ENCODE measurements at places on chromosomes 5 and 9.

DNA sequence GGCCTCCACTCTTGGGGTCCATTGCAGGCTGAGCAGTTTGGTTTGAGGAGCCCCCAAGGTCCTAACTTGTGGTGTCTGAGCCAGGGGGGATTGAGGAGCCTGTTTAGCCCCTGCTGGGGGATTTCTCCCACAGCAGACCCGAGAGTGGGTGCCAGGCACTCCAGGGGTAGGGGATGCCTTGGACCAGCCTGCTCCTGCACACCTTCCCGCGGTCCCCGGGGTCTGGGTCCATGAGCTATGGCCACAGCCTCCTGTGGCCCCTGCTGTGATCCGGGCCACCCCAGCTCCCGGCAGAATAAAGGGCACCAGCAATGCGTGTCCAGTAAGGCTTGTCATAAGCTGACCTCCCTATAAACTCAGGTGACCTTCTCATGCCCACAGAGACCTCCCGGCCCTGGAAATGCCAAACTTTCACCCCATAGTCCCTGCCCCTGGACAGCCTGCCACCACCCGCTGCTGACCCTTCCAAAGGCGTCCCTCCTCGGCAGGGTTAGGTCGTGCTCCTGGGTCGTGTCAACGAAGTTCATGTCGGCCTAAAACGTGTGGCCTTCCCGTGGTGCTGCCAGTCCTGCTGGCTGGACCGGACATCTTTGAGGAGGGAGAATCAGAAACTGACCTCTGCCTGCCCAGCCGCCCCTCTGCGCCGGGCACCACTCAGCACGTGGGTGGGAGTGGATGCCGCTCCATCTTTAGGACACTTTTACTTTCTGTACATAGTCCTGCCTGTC lies 137.6 kb downstream of the MRPL36 start:
- DNase-seq: no peak

GRCh38 chr5:92963800-92964199 lies 617.2 kb downstream of the NR2F1-AS1 start:
- no peak for DNase-seq

DNA sequence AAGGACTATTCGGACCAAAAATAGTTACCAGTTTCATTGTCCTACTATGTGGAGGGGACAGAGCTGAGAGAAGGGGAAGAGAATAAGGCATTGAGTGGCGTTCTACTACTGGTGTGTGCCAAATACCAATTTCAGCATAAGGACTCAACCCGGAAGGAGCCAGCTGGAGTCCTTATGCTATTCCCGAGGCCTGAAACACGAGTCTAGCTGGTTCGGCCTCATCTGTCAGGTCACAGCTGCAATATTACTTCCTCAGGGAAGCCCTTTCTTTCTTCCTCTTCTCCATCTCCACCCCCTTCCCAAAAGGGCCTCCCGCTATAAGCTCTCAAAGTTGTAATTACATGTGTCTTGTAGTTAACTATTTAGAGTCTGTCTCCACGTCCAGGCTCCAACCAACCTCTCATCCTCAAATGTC lies 20.5 kb upstream of the FER start:
- DNase-seq: no peak

DNA sequence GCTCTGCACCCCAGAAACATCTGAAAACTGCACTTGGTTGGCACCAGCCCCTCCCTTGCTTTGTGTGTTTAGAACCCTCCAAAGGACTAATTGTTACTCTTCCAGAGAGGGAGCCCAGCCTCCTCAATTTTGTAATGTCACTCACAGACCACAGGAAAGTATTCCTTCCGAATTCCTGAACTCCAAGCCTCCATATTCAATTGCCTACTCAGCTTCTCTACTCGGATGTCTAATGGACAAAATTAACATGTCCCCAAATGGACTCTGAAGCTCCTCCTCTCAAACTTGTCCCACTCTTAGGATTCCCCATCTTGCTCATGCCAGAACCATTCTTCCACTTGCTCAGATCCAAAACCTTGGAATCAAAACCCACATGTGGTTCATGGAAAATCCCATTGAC lies 3.9 kb upstream of the TMEM171 start:
- no peak for DNase-seq

GRCh38 chr9:12882430-12882829 lies 107.6 kb downstream of the LURAP1L start:
- no peak for DNase-seq

DNA sequence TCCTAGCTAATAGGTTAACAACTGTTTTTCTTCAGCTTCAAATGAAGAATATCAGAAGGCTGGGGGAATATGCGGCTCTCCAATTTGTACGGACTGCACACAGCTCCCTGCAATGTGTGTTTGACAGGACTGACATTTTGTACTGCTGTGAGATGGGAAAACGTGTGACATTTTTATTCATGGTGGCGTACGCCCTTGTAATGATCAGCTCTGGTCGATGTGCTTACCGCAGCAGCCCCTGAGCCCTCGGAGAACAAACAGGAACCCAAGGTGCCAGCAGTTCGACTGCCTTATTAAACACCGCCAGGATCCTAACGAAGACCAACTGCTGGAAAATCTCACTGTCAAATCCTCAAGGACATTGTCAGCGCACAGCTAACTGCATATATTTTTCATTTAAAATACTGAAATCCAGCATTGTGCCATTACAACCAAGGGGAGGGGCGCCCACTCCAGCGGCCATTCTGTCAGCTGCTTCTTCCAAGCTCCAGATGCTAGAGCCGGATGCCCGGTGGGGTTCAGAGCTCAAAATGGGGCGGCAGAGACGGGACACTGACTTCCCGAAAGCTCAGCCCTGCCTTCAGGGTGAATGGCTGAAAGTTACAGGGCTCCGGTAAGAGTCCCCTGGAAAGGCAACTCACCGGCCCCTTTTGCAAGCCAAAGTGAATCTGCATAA lies 66.8 kb downstream of the CRB2 start:
- DNase-seq: no peak

DNA sequence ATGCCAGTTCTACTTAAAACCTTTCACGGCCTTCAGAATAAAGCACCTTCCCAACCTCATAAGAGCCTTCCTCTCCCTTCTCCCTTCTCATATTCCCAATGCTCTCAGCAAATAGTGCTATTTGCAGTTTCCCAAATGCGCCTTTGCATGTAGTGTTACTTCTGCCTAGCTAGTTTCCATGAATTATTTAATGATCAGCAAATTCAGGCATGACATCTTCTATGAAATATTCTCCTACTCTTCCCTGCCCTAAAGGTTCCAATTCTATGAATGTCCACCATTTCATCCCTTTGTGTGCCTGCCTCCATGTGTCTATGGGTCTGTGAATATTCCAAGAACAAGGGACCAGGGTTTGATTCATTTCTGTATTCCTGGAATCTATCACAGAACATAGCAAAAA lies 98.8 kb upstream of the NR5A1 start:
- no peak for DNase-seq

DNA sequence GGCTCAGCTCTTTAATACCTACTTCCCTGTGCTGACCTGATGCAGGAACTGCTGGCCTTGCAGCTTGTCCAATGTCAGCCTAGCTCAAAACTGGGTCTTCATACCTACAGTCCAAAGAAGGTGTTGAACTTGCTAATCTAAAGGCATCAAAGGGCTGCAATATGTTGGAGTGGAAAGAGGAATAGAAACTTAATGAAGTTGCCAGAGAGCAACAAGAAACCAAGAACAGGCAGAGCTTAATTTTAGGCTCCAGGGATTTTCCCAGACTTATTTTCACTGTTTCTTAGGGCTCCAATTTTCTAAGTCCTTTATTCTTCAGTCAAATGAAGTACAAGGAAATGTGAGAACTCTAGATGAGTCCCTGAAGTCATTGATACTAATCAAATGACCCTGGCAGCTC lies 17.6 kb upstream of the ERCC6L2 start:
- no peak for DNase-seq

DNA sequence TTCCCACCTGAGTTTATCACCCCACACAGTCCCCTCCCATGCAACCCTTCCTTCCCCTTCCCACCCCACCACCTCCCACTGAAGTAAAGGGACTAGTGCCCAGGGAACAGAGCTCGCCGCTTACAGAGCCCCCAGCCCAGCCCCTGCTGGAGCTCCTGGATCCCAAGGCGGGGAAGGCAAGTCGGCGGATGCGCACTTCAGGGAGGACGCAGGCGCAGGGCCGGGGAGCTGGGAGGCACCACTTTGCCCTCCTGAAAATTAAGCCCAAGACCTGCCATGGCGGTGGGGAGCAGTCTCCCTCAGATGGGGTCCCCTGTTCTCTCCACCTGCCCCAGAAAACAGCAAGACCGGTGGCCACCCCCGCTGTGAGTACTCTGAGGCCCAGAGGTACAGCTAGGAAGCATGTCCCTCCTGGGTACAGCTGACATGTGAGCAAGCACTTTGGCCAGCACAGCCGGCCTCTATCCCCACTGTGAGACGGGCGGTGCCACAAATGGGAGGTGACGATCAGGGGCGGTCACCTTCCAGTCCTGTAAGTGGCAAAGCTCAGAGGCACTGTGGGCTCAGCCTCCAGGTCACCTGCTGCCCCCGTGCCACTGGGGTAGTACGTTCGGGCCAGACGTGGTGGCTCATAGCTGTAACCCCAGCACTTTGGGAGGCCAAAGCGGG lies 45.9 kb downstream of the COL23A1 start:
- DNase-seq: no peak

DNA sequence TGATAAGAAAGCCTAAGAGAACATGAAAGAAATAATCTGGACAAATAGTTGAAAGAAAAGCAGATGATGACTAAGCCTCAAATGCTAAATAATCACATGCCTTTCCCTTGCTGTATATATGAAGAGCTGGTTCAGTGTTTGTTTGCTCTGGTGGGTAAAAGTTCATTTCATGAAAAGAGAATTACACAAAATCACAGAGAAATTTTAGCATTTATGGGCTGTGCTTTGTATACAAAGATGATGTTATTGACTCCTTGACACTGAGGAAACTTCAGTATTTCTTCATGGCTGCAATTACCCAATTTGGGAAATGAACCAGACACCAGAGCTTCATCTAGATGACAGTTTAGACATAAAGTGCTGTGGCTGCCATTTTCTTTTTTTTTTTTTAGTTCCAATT lies 527.2 kb downstream of the NR2F1-AS1 start:
- DNase-seq: no peak

DNA sequence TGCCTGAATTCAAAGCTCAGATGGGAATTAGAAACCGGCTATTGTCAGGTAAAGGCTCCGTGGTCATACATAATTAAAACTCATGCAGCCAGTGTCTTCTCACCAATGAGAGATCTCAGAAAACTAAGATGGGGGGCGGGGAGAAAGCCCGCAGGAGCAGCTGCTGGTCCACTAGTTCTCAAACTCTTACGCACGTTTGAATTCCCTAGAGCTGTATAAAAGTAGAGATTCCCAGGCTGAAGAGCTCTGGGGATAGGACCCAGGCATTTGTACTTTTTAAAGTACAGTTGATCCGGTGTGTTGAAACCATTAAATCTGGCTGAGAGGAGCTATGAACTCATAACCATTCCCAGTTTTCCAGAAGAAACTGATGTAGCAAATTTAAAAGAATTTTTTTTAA lies 68.5 kb downstream of the FRMD3 start:
- no peak for DNase-seq

- no peak for DNase-seq
Measured at GRCh38 chr5:72018143-72018803, 89.0 kb upstream of the MAP1B start.

GRCh38 chr5:74651710-74652109 lies 11.2 kb upstream of the ENC1 start:
- DNase-seq: no peak

- DNase-seq: no peak
Measured at GRCh38 chr9:127097683-127098082, 24.8 kb downstream of the ANGPTL2 start.

GRCh38 chr9:85505612-85506011 lies 236.1 kb downstream of the AGTPBP1 start:
- DNase-seq: no peak

DNA sequence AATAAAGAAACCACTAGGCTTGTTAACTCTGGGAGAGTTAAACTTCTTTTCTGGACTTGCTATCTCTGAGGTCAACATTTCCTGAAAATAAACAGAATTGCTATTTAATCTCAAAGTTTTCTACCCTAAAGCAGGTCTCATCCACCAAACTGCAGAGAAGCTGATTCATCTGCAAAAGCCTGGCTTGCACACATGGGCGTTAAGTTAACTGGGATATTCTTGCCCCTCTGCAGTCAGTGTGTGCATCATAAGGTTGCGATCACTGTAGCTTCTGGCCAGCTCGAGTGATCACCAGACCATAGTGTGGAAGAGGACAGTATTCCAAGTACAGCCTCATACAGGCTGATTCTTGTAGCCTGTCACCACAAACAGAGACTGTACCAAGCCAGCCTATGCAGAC lies 99.2 kb downstream of the SPOCK1 start:
- DNase-seq: no peak

- DNase-seq: no peak
Measured at GRCh38 chr9:136721339-136722092, 9.1 kb downstream of the DIPK1B start.

GRCh38 chr9:91334053-91334452 lies 27.7 kb downstream of the AUH start:
- DNase-seq: no peak

GRCh38 chr5:119267958-119268386 lies 87.8 kb upstream of the TNFAIP8 start:
- DNase-seq: no peak

- no peak for DNase-seq
Measured at GRCh38 chr9:137902646-137903045, 25.1 kb downstream of the CACNA1B start.

DNA sequence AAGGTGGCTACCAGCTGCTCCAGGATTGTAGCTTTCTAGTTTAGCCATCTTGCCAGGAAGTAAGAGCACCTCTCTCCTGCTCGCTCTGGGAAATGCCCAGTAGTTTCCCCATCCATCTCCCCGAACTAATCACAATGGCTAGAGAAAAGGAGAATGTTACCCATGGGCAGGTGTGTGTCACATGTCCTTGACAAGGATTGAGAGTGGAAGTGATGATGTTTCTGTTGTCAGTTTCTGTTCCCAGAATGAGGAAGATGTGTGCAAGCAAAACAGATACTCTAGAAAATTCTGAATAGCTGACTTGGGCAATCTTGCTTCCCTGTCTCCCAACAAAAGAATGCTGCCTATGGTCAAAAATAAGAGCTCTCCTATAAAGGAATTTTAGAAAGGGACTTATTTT lies 429.5 kb downstream of the EBF1 start:
- no peak for DNase-seq

DNA sequence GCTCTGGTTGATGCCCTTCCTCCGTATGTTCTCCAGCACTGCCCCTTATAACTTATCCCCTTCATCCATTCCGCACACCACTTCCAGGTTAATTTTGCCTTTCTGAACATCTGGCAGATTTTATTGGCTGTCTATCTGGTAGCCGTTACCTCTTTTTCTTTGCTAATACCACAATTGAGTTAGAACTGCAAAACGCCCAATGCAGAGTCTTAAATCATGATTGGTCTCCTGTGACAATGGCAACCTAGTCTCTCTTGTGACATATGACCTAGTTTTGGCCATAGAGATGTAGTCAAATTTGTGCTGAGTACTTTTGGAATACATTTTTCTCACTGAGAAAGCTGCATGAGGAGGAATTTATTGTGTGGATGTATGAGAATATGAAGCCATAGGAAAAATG lies 365.7 kb upstream of the PRR16 start:
- DNase-seq: no peak

GRCh38 chr9:133210609-133211008 lies 1.6 kb upstream of the OBP2B start:
- no peak for DNase-seq

Measured in NCI-H2171 (cell line).